GM12864 (cell line): ENCODE measurements at places on chromosomes 5 and 9.
A peak's percentile ranks its signal among the peaks of the same experiment; 100 is the strongest.

- peak; percentile 70 for DNase-seq
These were observed 696 bp downstream of the ZFP62 start for GRCh38 chr5:180860273-180860886.

- no peak for DNase-seq
These were observed 140.2 kb upstream of the TRIM32 start for GRCh38 chr9:116546711-116547581.

GRCh38 chr9:100653643-100654334 is 75.9 kb downstream of the CAVIN4 start:
- DNase-seq = no peak

DNA sequence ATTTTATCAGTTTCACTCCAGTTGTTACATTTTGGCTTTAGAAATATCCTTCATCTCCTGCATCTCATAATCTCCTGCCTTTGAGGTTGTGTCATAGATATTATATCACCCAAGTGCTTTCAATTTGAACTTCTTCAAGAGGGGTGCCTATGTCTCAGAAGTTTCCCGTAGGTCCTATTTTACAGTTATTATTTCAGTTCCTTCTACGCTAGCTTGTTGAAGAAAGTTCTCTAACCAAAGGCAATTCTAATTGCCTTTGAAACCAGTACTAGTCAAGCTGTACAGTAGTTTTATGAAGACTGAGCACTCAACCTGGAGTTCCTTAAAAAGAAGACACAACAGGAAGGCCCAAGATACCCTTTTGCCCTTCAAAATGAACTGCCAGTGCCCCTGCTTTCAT is 116.4 kb downstream of the ZCCHC7 start:
- DNase-seq = peak; percentile 15

- no peak for DNase-seq
These were observed 27.0 kb downstream of the MSX2 start for GRCh38 chr5:174751154-174752000.

DNA sequence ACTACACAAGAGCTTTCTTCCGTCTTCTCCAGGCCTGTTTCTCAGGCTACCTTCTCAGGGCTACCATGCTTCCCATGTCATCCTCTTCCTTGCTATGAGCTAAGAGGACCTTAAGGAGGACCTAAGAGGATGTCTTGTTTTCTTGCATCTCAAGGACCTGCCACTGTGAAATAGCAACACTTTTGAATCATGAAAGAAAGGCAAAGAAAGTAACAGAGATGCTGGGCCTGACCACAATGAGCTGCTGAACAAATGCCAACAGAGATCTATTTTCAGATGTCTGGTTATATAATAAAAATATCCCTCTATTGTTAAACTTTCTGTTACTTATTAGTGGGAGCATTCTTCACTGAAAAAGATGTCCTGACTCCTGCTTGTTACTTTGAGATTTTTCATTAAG is 36.7 kb upstream of the ANXA1 start:
- DNase-seq = no peak

DNA sequence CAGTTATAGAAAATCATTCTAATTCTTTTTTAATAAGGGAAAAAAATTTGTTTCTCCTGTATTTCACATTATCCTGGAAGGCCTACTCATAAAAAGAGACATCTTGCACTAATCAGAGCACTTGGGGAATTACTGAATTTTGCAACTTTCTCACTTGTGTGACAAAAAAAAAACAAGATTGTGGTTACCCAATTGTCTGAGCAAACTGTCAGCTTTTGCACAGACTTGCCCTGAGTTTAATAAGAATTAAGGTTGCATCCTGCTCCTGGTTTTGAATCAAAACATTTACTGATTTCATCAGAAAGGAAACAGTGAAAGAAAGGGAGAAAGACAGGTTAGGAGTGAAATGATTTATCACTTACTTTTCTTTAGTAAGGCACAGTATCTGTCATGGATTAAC is 10.6 kb upstream of the SH3RF2 start:
- no peak for DNase-seq

DNA sequence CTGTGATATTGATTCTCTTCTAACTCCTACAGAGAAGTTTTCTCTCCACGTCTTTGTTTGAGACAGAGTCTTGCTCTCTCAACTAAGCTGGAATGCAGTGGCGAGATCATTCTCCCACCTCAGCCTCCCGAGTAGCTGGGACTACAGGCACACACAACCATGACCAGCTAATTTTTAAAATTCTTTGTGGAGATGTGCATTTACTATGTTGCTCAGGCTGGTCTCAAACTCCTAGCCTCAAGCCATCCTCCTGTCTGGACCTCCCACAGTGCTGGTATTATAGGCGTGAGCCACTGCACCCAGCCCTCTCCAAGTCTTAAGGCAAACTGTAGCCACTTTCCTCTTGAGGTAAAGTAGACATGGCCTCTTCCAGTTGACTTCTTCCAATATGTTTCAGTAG is 72.2 kb downstream of the SNX18 start:
- DNase-seq = no peak

DNA sequence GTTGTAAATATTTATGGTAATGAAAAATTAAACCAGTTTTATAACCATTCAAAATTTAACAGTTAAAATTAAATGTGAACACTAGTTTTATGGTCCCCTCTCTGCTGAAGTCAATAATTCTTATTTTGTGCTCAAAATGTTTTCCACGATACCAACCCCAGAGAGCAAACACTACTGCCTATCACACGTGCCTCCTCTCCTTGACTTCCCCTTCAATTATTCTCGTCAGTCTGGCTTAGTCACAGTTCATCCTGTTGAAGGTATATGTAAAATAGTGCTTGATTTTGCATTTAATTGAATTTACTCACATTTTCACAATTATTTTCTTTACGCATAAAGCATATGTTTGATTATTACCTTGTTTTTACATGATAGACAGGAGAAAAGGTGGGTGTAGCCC is 148.8 kb downstream of the CCDC192 start:
- no peak for DNase-seq

- no peak for DNase-seq
These were observed 26.4 kb downstream of the SLC31A2 start for GRCh38 chr9:113177251-113177650.

DNA sequence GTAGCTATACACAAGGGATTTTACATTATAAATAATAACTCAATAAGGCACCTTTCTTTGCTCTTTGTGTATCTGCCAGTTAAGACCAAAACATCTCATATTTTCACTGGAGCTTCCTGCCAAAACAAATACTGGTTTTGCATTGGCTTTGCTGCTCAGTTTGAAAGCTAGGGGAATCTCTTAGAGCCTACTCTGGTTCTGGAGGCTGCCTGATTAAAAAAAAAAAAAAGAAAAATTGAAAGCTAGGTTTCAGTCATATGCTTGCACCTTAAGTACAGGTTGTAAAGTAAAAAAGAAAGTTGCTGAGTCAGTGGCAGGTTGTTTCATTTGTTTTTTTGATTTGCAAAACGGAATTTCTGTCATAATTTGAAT is 2.3 kb downstream of the DENND4C start:
- peak; percentile 46 for DNase-seq

DNA sequence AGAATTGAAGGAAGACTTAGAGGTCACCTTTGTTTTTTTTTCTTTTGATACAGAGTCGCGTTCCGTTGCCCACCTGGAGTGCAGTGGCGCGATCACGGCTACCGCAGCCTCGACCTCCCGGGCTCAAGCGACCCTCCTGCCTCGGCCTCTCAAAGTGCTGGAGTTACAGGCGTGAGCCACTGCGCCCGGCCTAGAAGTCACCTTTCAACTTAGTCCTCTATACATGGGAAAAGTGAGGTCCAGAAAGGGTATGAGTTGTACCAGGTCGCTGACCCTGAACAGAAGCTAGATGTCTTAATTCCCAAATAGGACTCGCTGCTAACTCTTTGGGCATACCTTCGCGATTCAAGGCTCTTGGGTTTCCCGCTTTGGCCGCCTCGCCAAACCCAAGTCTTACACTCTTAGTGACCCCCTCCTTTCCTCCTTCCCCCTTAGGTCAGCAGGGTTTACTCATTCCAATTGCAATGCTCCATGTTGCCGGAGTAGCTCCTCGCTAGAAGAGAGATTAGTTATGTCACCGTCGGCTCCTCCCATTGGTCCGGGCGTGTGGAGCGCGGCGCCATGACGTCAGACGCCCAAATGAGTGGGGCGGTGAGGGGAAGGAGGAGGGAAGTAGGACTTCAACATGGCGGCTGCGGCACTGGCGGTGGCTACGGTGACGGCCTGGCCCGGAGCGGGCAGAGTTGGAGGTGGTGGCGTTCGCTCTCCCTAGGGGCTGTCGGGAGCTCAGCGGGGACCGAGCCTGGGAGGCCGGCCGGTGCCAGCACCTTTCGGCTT is at the start of gene UBAP1:
TSS of gene UBAP1 (plus strand) at position 608 of the 777 bp plus-strand sequence. CDS start 41,872 bp downstream, outside the sequence.
- DNase-seq = peak; percentile 85

DNA sequence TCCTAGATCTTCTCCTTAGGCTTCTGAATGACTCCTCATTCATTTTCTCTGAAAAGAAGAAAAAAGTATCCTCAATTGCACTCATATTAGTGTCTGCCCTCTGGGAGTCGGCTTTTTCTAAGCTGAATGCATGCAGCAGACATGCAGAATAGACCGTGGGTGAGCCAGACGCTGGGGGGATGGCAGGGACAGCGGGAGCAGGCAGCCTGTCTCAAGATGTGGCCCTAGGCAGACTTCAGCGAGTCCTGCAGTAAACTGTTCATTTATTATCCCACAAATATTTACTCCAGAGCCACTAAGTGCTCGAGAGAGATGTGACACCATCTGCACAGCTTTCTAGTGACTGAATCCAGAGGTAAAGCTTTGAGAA is 164.9 kb upstream of the RAI14 start:
- DNase-seq = no peak

DNA sequence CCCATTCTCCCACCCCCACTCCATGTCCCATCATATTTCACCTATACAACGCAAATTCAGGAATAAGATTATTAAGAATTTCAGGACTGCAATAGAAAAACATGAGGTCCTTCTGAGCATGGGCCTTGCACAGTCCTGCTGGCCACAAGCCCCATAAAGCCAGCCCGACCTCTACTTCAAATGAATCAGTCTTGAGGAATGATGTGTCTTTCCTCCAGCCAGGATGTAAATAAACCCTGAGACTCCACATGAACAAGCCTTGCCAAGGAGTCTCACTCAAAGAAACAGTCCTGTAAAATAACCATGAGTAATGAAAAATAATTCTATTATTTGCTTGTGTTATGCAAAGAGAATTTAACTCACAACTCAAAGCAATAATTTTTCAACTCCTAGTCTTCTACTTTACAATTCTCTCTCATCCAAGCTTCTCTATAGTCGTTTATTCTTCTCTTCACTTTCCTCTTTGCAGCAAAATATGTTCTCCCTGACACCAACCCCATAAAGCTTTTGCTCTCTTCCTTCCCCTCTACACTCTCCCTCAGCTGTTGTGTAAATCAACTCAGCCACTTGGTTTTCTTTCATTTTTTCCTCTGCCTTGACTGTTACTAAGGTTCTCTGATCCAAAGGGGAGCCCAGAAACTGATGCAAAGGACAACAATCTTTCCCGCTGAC is 140.1 kb upstream of the MOCS2 start:
- DNase-seq = no peak

DNA sequence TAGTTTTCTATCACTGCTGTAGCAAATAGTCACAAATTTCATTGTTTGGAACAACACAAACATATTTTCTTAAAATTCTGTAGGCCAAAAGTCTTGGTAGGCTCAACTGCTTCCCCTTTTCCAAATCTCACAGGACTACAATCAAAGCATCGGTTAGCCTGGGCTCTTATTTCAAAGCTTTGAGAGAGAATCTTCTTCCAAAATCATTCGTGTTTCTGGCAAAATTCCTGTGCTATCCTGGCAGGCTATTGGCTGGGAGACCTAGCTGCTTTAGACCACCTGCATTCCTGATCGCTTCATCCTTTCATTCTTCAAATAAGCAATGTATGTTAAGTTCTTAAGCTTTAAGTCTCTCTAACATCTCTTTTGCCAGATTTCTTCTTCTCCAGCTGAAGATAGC is 629.8 kb upstream of the CDH18 start:
- DNase-seq = no peak

DNA sequence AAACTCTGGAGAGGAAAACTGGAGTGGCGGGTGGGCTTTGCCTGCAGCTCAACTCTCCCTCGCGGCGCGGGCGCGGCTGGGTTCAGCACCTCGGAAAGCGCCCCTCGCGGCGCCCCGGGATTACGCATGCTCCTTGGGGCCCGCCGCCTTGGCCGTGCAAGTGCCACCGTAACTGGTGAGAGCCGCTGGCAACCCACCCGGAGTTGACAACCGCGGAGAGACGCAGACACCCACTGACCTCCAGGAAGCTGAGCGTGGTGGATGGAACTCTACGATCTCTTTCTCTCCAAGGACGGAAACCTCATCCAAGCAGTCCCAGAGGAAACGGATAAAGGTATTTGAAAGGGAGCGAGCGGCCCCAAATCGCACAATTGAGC is 194 bp upstream of the RXFP3 start:
- DNase-seq = no peak

DNA sequence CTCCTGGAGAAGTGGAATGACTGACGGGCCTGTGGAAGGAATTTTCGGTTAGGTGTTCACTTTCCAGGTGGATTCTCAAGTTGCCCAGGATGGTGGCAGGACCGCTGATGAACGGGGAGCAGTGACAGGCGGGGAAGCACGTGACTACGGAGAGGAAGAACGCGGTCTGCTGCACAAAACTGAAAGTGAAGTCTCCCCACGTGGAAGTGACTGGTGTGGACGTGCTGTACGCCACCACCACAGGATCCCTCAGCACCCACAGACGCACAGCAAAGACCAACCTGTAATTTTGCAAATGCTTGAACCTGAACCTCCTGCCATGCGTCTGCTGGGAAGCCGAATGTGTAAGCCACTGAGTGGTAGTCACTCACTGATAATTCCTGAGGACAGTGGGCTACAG is 51.4 kb downstream of the RNF130 start:
- no peak for DNase-seq

- DNase-seq = no peak
These were observed 111.1 kb upstream of the DAPK1 start for GRCh38 chr9:87386490-87387025.

- DNase-seq = no peak
These were observed 119.1 kb upstream of the RASEF start for GRCh38 chr9:83182071-83182470.

GRCh38 chr9:109903515-109904138 is 123.6 kb downstream of the PALM2AKAP2 start:
- DNase-seq = no peak

- no peak for DNase-seq
These were observed 16.9 kb downstream of the SLC25A48 start for GRCh38 chr5:135851186-135851914.

DNA sequence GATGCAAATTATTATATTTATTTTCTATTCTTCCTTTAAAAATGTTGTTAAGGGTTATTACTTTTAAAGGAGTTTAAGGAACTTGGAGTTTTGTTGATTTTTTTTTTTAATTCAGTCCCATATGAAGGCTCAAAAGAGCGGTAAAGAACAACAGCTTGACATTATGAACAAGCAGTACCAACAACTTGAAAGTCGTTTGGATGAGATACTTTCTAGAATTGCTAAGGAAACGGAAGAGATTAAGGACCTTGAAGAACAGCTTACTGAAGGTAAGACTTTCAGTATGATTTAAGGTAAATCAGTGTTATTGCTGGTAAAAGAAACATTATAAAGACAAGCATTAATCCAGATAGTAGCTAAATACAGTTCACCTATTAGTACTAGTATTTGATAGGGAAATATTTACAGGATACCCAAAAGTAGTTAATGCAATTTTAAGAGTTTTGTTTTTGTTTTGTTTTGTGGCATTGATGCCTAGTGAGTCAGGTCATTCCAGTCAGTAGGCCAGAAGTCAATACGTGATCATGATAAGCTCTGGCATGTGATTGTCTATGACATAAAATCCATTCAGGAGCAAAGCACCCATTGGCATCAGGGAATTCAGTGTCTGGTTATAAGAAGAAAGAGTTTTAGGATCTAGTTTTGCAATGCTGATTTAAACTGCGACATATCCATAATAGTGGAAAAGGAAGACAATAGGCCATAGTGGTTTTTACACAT is 49.2 kb downstream of the CNTRL start:
- no peak for DNase-seq
